Myocyte (in vitro differentiated cells): ENCODE measurements at places on chromosomes 3 and 15. TPM values are rescaled to one million over a fixed set of nuclear protein-coding genes. Genes with fewer than 3 reads are reported as not detected.

- DNase-seq, result peak; percentile 18
Measured at GRCh38 chr15:42490291-42490670, 660 bp downstream of the ZNF106 start.

DNA sequence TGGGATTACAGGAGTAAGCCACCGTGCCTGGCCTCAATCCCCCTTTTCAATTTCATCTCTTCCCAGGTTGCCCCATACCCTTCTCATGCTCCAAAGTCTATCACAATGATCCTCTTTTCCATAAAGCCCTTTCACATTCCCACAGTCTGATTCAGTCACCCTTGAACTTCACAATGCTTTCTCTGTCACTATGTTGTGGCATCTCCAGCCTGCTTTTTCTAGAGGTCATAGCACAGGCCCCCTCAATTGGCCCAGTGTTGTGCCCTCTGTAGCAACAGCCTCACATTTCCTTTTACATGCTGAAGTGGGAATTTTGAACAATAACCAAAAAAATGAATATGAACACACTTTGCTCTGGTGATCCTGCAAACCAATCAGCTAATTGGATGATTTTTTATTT lies 21.5 kb downstream of the DRD3 start:
- no peak for DNase-seq

- no peak for DNase-seq
Measured at GRCh38 chr3:78255403-78255802, 1215.5 kb downstream of the ROBO2 start.

DNA sequence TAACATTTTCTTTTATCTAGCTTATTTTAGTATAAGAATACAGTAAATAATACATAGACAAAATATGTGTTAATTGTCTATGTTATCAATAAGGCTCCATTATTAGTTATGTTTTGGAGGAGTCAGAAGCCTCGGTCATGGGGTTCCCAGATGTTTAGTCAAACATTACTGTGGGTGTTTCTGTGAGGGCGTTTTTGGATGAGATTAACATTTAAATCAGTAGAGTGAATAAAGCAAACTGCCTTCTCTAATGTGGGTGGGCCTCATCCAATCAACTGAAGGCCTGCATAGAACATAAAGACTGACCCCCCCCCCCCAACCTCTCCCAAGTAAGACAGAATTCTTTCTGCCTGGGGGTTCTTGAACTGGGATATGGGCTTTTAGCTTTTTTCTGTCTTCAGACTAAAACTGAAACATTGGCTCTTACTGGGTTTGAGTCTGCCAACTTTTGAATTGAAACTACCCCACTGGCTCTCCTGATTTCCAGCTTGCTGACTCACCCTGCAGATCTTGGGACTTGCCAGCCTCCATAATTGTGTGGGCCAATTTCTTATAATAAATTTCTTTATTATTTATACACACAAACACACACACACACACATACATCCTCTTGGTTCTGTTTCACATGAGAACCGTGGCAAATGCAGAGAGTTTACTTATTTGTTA lies 192.0 kb downstream of the TPRG1 start:
- peak; percentile 38 for DNase-seq

- DNase-seq, result no peak
Measured at GRCh38 chr3:149414557-149415231, 37.2 kb upstream of the TM4SF1 start.

- no peak for DNase-seq
Measured at GRCh38 chr15:57344282-57344681, 32.0 kb upstream of the CGNL1 start.

DNA sequence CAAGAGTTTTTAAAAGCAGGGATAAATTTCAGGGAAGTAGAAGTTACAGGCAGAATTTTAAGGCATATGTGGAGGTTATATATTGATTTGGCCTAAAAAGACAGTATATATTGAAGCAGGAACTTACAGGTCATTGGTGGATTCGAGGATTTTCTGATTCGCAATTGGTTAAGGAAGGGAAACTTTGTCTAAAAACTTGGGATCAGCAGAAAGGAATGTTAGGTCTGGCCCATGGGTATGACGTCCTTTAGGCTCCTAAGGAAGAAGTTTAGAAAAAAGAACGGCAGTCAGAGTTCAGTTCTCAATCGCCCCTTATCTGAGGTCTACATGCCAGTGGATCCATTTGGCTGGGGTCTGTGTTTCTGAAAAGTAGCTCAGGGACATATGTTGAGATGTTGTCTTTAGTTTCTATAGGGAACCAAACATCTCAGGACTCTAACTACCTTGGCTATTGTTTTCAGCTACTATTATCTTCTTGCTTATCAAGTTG lies 33.2 kb upstream of the ACP3 start:
- no peak for DNase-seq

- DNase-seq, result no peak
Measured at GRCh38 chr15:63340878-63341277, 40.8 kb downstream of the CA12 start.

DNA sequence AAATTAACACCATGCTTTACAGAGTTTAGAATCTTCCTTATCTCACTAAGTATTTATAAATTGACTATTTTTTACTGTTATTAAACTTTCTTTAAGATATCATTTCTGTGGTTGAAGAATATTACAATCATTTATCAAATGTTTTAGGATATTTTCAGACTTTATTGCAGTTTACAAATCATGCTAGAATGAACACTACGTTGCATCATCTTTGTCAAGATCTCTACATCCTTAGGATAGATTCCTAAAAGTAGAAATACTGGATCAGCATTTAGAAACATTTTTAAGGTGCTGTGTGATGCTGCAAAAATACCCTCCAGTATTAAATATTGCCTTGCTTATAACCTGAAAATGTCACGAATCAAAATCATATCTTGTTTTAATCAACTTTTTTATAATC lies 2.5 kb upstream of the PLD1 start:
- no peak for DNase-seq

DNA sequence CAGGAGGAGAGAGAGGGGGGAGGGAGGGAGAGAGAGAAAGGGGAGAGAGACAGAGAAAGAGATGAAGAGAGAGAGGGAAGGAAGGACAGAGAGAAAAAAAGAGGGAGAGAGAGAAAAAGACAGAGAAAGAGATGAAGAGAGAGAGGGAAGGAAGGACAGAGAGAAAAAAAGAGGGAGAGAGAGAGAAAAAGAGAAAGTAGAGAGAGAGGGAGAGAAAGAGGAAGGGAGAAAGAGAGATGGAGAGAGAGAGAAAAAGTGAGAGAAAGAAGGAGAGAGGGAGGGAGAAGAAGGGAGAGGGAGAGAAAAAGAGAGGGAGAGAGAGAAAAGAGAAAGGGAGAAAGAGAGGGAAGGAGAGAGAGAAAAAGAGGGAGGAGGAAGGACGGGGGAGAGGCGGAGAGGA lies 204.2 kb downstream of the SV2B start:
- DNase-seq, result no peak

- DNase-seq, result no peak
Measured at GRCh38 chr3:30664884-30665283, 58.5 kb downstream of the TGFBR2 start.

DNA sequence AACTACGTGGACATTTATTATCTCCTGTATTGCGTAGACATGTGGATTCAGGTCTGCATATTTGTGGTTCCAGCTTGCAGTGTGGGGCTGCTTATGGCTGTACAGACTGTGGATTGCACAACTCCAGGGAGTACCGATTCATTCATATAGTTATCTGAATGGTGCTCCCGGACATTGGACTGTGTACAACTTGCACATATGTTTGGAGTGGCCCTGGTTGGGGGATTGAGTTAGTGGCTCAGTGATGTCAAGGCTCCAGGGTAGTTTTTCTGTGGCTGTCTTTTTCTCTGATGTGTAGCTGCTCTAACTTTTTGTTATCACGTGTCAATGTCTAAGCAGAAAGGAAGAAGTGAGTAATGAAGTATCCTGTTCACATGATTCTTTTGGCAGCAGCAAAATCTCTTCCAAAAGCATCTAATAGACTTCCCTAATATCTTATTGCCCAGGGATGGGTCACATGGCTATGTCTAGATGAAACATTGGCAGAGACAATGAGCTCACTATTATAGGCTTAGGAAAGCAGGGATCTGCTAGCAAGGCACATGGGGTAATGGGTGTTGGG lies 15.8 kb downstream of the ST3GAL6 start:
- DNase-seq, result peak; percentile 19

GPR149 gene
- not detected in 2 replicates for total RNA-seq

IGDCC3 gene
- 0.08 and 0.31 TPM in 2 replicates for total RNA-seq

SAXO2 gene
- 0.29 and 3.6 TPM in 2 replicates for total RNA-seq

IQCF5 gene
- not detected in 2 replicates for total RNA-seq
